GM20000 (cell line): ENCODE measurements at places on chromosomes 1 and 21.

DNA sequence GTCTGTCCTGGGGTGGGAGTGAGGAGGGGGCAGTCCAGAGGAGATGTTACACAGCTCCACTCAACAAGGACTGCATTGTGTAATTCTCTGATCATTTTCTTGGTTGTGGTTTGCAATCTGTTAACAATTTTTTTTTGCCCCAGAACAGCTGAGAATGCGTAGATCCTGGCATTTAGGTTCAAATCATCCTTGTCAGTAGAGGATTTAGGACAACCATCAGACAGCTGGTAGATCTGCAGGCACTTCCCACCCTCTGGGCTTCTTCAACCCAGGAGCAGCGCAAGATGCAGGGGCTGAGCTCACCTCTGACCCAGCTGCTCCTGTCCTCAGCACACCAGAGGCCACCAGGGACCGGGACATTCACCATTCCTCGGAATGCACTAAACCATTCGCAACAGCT is 13.5 kb downstream of the BCAR3 start:
- no peak for DNase-seq

DNA sequence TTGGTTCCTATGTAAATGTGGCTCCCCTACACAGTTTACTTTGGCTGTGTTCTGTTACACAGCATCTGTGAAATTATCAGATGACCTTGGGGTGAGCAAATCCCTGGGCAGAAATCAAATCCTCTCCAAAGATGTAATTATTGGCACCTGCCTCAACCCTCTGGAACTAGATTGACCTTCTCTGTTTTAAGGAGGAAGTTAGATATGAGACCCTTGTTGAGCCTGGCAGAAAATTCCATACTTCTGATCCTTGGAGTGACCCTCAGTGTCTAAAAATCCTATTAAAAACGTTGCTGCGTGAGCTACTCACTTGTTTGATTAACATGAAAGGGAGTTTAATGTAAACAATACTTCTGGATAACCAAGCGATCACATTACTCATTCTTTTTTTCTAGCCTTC is 122.0 kb downstream of the CLIC6 start:
- no peak for DNase-seq

DNA sequence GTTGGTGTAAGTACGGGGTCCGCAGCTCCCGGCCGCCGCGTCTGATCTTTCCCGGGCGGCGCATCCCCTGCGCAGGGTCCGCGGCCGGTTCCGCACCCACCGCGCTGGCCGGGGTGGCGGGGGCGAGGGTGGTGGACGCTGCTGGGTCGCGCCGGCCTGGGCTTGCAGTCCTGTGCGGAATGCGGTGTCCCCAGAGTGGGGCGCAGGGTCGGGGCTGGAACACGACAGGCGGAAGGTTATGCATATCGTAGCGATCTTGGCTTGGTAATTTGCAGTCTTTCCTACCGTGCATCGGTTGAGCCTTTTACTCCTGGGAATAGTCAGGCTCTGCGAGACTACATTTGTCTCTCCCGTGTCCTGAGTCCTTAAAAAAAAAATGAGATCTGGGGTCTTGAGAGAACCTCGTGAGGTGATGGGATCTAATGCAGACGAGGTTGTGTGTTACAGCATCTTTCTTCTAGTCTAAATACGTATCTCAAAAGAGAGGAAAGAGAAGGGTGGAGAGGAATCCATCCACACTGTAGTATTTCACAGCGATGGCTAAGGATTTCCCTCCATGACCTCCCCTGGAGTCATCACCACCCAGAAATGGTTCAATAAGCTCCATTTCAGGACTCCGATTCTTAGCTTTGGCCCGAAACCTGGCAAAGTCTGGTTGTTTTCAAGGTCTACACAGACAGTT is 572 bp downstream of the ATP1B1 start:
- no peak for DNase-seq

DNA sequence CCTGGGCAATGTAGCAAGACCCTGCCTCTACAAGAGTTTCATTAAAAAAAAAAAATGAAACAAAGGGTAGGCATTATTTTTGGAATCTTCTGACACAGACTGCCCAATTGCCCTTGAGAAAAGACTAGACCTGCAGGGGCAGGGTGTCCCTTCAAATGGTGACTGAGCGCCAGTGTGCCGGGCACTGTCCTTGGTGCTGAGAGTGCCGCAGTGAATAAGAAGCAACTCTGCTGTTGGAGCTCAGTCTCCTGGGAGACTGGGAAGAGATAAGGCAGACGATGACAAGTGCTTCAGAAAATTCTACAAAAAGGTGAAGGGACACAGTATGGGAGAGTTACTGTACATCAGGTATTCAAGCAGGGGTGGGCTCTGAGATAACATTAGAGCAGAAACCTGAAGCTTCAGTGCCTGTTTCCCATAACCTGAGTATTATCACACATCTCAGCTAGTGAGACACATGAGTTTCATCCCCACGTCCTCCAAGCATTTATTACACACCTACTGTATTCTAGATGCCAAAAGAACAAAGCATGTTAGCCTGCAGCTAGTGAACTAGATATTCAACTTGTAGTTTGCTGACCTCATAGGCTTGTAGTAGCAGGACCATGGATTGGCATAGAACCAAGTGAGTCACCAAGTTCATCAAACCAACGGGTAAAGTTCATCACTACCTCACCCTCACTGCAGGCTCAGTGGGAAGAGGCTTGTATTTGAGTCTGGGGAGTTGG is 18.4 kb upstream of the RPL11 start:
- peak; percentile 42 for DNase-seq

- DNase-seq = peak; percentile 63
These were observed 478 bp downstream of the MAD2L2 start for GRCh38 chr1:11680270-11681070.

GRCh38 chr1:52825868-52826267 is 16.7 kb upstream of the ZYG11A start:
- peak; percentile 12 for DNase-seq

DNA sequence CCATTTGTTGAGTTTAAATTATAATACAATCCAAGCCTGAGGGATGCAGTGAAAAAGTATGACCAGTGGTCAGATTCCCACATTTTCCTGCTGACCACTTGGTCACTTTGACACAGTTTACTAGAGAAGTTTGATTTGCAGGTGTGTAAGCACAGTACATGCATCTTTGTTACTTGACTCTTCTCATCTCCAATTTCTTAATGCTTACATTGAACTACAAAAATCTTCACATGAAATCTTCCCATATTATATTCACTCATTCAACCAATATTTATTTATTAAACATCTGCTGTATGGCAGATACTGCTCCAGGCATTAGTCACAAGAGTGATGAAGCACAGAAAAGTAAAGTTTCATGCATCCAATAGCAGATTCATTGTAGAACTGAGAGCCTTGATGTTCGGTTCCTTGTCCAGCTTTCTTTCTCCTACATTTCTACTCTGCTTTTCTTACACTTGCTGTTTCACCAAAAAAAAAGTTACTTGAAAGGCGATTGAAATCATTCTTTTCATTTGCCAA is 211.7 kb downstream of the NFIA start:
- no peak for DNase-seq

- peak; percentile 24 for DNase-seq
These were observed 1109.3 kb upstream of the B3GALT2 start for GRCh38 chr1:194295685-194296084.

- no peak for DNase-seq
These were observed 5.1 kb downstream of the IFNAR2 start for GRCh38 chr21:33234635-33235520.

GRCh38 chr1:115832651-115833050 is 8.3 kb downstream of the NHLH2 start:
- no peak for DNase-seq

- no peak for DNase-seq
These were observed 34.9 kb downstream of the WDR3 start for GRCh38 chr1:117964290-117965038.

DNA sequence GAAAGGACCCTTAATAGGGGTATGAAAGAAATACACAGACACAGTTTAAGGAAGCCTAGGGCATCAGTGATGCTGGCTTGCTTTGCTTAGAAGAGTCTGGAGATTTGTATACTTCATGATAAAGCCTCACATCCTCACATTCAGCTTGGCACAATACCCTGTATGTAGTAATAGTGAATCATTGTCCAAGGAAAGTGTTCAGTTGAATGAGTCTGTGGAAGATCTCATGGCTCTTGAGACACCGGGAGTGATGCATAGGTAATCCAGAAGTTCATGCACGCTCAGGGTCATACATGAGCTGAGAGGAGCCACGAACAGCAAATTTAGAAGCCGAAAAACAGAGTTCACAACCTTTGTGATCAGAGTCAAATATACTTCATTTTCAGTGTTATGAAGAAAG is 537.2 kb upstream of the TMPRSS15 start:
- DNase-seq = no peak

DNA sequence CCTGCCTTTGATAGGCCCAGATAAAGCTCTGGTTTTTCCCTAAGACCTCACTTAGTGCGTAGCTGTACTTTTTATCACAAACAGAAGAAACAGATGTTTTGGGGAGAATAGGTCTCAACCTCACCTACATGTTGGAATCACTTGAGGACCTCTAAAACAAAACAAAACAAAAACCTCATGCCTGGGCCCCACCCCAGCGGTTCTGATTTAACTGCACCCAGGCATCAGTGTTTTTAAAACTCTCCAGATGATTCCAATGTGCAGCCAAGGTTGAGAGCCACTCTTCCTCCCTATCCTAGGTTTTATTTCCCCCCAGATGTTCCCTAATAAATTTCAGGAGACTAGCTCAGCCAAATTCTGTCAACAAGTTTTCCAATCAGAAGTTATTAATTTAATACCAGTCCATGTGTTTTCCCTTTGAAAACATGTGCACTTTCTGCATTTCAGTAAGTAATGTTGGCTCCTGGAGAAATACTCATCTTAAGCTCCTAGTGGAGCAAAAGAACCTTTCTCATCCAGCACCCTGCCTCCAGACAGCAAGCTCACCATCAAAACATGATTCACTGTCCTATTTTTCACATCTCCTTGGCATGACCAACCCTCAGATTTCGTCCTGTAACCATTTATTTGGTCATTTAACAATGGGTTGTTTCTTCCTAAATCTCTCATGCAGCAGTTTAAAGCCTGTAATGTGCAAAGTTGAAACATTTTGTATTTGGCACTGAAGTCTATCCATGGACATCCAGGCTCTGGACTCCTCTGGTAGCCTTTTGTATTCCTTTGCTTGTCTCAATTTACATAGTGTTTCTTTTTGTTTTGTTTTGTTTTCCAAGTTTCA is 27.5 kb downstream of the LRRC8C start:
- no peak for DNase-seq

- DNase-seq = no peak
These were observed 51.7 kb downstream of the PRKCZ start for GRCh38 chr1:2101946-2102345.

DNA sequence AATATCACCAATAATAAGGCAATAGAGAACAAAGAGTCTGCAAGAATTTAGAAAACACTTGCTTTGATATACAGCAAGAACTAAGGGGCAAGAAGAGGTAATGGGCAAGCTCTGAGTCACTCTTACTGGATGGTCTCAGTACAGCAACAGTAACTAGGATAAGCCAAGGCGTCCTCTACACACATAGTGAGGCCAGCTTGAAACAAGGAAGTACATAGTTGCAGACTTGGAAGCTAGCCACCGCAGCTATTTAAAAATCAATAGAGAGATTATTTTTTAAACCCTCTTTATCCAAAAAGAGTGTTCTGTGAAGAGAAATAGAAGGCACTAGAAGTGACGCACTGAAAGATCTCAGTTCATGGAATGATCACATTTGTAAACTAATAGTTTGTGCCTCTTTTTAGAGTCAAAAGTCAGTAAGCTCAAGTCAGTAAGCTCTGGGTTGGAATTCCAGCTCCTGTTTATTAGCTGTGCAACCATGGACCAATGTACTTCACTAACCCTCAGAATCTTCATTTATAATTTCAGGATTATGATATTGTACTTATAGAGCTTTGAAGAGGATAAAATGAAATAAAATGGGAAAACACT is 118.6 kb downstream of the AKT3 start:
- no peak for DNase-seq

DNA sequence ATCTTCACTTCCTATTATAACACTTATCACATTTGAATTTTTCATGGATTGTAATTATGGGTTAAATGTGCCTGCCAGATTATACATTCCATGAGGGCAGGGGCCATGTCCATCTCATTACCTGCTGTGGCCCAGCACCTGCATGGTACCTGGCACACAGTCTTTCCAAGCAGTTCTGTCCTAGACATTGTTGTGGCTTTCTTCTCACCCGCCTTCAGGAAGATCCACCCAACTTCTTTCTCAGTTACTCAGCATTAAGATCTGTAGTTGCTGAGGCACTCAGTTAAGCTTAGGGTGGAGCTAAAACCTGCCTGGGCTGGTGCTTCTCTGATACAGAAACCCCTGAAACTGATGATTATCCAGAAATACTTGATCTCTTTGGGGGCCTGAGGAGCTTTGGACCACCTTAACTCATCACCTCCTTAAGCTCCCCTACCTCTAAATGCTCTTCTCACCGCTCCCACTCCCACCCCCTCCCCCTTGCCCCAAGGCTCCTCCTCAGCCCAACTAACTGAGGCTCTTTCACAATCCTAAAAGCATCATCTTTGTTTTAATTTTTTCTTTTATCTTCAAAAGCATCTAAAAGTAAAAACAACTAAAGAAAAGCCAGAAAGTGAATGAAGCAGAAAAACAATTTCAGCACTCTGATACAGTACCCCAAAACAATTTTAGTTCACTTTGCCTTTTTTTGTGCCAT is 190.6 kb downstream of the FGGY start:
- DNase-seq = no peak

DNA sequence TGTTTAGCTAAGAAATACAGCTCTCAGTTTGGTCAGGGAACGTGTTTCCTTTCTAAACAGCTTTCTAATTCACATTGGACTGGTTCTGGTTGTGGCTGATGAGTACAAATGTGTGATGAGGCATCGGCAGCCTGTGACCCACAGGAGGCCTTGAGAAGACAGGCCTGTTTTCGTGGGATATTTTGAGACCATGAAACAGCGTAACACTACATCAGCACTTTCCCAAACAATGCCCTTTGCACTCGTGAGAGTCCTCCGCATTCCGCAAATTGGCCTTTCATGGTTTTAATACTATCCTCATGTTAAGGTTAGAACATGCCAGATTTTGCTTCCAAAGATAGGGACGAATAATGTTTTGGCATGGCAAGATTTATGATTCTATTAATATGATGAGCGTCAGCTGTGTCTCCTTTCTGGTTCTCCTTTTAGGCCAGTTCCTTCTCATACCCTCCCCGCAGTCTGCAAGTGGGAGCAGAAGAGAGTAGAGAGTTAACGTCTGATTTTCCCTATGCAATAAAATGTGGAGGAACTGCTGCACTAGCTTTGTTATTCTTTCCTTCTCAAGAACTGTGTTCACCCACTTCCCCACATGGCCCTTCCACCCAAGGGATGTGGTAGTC is 84.3 kb upstream of the L1TD1 start:
- DNase-seq = no peak

DNA sequence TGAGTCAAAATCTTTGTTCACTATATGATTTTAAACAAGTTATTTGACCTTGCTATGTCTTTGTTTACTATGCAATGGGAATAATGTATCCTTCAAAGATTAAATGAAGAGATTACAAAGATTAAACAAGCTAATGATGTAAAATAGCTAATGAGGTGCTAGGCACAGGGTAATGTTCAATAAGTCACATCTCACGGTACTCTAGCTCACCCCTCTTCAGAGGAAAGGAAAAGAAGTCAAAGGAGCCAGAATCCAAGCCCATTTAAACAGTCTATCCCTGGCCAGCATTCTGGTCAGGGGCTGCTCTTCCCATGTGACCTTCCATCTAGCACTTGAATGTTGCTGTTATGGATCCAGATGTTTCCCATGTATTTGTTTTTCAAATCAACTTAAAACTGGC is 412.4 kb upstream of the CAMK1G start:
- DNase-seq = no peak
